ENCODE measurements at places on chromosomes 6 and 20.
A peak's percentile ranks its signal among the peaks of the same experiment; 100 is the strongest.

DNA sequence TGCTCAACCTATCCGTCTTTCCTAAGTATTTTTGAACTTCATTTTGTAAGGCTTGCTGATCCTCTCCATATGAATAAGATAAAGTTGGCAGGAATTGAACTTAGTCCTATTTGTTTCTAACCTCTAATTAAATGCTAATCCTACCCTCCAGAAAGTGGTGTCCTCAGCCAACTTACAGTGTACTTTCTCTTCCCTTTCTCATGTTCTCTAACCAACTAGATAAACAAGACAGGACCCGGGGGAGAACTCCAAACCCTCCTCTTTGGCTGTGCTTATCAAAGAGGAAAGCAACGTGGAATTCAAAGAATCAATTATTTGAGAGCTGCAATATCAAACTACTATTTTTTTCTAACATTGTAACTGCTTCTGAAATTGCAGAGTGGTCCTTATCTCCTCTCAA lies 56.5 kb upstream of the NRSN1 start:
- DNase-seq: no peak

DNA sequence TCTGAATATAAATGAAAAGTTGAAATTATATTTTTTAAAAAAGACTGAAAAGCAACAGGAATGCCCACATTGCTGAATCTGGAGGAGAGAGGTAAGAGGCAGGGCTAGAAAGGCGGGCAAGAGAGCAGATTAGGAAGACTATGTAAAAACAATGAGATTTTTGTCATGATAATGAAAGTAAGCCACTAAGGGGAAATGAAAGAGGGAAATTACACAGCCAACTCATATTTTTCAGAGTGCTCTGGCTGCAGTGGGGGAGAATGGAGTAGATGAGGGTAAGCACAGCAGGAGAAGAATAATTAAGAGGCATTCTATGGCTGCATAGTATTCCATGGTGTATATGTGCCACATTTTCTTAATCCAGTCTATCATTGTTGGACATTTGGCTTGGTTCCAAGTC lies 281.9 kb downstream of the PKHD1 start:
- DNase-seq: no peak

DNA sequence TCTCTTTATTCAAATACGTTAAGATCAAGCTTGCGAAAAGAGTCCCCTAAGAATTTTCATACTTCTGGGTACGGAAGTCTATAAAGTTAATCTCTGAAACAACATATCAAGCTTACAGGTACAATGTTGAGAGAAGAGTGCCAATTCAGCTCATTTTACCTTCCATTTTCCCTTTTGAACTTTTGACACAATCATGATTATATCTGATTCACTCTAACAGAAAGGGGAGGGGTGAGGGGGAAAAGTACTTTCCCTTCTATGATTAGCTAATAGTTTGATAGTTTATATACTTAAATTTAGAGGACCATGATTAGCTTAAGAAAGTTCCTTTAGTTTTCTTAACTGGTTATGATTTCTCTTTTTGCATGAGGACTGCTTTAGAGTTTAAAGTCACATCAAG lies 33.5 kb downstream of the SNX3 start:
- DNase-seq: no peak

DNA sequence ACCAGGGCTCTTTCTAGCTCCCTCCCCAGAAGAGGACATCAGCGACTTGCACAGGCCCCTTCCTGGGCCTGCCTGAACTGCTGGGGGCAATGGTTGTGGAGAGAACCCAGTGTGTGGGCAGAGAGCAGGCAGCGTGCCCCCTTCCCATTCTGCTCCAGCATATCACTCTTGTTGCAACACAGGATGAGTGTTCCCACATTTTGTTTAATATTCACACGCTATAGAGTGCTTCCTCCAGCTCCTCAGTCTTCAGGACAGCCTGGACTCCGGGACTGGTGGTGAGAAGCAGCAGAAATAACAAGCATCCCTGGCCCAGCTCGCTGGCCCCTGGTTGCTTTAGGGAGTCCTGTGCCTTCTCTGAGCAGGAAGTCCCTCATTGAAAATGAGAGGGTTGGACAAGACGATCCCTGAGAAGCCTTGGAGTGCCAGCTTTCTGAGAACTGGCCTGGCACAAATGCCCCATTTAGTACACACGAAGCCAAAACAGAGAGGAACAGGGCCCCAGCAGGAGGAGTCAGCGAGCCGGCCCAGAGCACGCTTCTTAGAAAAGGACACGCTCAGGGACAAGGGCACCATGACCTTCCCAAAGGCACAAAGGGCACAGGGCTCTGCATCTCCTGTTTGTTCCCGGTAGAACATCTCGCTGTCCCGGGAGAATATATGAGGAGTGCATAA lies 84.2 kb upstream of the FOXC1 start:
- no peak for DNase-seq

DNA sequence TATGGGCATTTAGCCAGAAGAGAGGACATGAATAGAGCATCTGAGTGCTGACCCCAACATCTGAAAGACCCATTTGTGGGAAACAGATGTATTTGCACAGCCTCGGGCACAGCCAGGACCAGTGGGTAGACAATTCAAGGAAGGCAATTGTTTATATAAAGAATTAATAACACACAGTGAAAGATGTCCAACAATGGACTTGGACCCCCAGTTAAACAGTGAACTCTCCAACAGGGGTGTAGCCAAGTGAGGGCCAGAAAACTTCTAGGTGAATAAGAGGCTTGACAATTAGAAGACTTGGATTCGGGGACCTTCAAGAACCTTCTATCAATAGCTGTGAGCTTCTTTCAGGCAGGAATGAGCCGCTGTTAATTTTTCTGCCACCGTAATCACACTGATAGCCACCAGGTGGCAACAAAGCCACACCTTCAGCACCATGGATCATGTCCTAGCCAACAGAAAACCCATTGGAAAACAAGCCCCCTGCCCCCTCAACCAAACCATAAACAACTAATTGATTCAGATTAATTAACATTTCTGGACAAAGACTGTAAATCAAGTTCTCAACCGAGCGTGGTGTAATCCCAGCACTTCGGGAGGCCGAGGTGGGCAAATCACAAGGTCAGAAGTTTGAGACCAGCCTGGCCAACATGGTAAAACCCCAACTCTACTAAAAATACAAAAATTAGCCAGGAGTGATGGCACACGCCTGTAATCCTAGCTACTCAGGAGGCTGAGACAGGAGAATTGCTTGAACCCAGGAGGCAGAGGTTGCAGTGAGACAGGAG lies 8.8 kb upstream of the SRSF6 start:
- peak; percentile 47 for DNase-seq

DNA sequence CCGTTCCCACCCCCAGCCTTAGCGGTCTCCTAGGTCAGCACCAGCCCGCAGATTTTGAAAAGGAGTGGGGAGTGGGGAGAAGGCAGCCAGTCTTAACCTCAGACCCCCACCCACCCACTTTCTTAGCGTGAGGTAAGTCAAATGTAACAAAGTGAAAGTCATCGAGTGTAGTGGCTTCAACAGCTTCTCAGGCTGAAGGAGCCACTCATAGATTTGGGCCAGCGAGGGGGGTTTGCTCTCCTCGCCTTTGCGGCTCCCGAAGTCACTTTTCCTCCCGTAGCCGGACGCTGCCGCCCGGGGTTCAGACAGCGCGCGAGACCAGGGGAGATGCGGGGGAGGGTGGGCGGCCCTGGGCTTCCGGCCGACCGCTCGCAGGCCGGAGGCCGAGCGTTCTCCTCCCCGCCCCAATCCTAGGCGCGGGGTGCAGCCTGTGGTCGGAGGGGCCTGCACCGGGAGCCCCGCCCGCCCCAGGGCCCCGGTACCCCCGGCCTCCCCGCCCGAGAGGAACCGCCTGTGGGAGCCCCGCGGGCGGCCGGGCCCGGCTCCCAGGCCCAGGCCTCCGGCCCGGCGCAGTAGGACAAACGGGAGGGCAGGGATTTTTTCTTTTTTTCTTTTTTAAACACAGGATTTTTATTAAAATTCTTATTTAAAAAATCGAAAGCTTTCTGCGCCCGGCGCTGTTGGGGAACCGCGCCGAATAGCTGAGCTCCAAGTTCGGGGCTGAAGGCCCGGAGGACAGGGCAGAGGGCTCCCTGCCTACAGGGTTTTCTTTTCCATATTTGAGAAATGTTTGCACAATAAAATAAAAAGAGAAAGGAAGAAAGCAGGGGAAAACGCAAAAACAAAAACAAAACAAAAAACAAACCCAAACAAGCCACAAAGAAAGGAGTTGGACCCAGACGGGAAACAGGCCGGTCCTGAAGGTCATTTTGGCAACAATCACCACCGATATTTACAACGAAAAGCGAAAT lies 3.2 kb downstream of the NKX2-2 start:
- peak; percentile 59 for DNase-seq

DNA sequence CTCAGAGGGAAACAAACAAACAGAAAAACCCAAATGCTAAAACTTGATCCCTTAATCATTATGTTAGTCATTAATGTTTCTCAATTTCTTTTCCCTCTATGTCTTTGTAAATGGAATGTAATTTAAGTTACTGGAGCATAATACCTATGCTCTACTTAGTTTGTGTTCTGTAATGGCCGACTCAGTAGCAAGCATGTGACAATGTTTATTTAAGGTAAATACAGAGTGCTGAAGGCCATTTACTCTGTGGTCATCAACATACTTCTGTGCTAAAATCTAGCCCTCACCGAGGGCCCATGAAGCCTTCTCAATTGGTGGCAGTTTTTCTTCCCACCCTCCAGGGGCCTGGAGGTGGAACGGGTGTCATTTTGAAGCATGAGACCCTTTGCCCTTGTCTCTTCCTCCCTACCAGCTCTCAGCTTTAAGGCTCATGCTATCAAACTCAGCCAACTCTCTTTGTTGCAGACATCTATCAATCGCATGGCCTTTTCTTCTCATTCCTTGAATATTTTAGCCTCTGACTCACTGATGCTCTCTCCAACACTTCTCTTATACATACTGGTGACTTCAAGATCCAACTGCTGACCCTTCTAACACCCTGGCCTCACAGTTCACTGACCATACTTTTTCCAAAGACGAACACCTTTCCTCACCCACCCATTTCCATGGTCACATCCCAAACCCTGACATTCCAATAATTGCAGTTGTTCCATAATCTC lies 48.2 kb downstream of the STX7 start:
- DNase-seq: no peak

DNA sequence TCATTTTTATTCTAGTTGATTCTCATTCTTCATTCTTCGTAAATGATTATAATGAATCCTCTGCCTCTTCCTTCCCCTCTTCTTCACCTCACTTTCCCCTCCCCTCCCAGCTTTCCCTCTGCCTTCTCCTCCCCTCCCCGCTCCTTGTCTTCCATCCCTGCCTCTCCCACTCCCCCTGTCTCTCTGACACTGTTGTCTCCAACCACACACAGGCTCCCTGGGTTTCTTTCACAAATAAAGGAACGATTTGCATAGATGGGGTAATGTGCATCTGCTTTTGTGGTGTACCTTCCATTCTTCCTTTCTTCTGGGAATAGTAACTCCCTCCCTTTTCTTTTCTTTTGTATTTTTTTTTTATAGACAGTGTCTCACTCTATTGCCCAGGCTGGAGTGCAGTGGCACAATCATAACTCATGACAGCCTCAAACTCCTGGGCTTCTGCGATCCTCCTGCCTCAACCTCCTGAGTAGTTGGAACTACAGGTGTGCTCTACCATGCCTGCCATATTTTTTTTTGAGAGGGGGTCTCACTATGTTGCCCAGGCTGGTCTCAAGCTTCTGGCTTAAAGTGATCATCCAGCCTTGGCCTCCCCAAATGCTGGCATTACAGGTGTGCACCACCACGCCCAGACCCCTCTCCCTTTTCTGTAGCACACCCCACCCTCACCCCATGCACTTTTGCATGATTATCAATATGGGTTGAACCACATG lies 318.6 kb downstream of the PRKN start:
- DNase-seq: no peak

DNA sequence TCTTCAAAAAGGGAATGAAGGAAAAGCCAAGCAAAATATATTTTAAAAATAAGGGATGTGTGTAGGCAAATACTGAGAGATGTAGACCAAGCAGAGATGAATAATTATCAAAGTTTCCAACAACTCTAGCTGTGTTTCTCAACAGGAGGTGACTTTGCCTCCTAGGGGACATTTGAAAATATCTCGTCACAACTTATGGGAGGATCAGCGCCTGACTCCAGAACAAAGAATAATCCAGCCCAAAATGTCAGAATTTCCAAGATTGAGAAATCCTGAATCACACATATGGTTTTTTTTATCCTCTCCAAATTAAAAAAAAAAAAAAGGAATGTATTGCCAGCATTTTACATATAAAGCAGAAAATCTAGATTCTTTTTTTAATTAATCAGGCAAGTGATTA lies 241.2 kb upstream of the ZFP64 start:
- DNase-seq: no peak

GRCh38 chr20:3398681-3399252 lies 8.7 kb downstream of the DNAAF9 start:
- DNase-seq: no peak

GRCh38 chr6:31888276-31889258 lies 8.9 kb downstream of the EHMT2 start:
- no peak for DNase-seq

DNA sequence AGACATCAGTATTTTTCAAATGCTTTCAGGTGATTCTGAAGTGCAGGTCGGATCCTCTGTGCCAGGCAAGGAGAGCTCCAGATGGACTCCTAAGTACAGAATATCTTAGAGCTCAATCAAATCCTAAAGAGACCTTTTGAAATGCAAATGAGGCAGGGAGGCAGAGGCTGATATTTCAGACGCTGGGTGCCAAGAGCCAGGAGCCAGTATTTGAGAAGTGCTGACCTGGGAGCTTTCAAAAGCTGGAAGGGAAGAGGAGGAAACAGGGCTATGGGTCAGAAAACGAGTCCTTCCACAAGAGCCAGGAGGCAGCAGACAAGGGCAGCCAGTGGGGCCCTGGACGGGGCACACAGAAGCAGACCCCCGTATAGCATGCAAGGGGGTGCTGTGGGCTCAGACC lies 46.1 kb upstream of the DSN1 start:
- peak; percentile 86 for DNase-seq

DNA sequence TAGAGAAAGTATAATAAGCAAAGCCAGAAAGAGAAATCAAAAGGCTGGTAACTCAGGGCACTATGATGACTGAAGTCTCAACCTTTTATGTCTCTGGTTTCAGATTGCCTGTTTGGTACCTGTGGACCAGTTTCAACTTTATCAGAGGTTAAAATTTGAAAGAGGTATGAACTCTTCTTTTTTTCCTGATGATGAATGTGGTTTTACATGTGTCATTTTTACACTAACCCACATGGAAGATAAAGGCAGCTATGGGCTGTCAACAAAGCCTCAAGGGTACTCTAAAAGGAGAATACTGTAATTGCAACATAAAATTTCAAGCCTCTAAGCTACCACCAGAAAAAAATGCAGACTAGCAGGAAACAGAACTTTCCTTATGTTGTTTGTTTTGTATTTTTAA lies 52.4 kb downstream of the RNF144B start:
- no peak for DNase-seq
